NCI-H1436 treated with DMSO at 0.1 percent for 48 hours (cell line): ENCODE measurements at places on chromosomes 4 and X.

GRCh38 chr4:139933104-139933503 is 220.9 kb downstream of the MAML3 start:
- DNase-seq: no peak

- no peak for DNase-seq
These were observed 72.8 kb upstream of the MTNR1A start for GRCh38 chr4:186628058-186628711.

DNA sequence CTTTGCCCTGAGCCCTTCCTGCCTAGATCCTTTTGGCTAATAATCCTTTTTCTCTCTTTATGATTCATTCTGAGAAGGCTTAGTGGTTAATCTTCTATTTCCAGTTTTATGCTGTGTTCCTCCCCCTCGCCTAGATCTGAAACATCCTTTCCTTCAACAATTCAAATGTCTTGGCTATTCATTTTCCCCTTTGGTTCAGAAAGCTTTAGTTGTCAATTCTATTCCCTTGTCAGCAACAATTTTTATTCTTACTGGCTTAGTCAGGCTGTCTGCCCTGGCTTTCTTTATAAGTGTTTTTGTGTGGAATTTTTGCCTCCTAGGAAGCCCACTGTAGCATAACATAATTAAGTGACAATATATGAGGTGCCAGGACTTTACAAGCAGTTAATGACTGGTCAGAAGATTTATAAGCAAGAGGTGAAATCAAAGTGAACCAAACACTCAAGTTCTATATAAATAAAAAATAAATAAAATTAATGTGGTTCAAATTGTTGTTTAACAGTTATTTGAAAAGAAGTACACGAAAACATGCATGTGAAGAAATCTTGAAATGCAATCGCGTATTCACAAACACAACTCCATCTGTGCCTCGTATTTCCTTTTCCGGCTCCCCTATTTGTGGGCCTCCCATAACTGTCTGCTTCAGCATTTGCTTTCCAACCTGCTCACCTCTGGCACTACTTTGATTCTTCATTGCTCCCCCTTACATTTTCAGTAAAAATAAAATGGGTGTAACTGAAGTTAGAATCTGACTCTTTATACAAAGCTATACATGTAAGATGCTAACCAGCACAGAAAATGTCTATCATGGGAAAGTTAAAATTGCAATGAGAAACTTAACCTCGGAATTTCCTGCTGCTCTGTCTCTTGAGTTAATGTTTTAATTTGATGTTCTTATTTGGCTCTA is 235.4 kb downstream of the SPRY1 start:
- DNase-seq: no peak

DNA sequence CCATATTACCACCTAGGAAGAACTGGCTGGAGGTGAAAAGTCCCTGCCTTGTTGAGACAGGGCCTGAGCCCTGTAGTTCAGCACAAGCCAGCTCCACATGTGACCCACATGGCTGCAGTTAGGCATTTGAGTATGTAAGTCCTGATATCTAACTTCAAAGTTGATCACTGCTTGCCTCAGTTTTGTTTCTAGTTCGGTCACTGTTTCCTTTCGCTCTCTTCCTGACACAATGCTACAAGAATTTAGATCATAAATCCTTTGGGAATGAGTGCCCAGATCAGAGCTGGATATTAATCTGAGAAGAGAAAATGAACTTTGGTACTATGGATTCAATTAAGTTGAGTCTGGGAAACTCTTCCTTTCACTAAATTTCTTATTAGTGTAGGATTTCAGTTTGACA is 48.4 kb downstream of the AKAP4 start:
- no peak for DNase-seq

- DNase-seq: no peak
These were observed 48.0 kb downstream of the ETNPPL start for GRCh38 chr4:108714880-108715279.
